Spinal cord (tissue), 10 donors: ENCODE measurements at places on chromosomes 11 and 22. TPM values are rescaled to one million over a fixed set of nuclear protein-coding genes. Genes with fewer than 3 reads are reported as not detected.

- DNase-seq: peak; percentile 67
- H3K4me3 ChIP-seq: no peak overlapping the region
- H3K27me3 ChIP-seq: no peaks in the 10 kb centered on the region
- no peak overlapping the region for H3K27ac ChIP-seq
- no peaks in the 10 kb centered on the region for H3K4me1 ChIP-seq
These were observed 295.9 kb upstream of the ANO5 start for GRCh38 chr11:21896746-21897602.

The ZNF214 gene
- total RNA-seq: 11.5 TPM

The CKAP5 gene
- total RNA-seq: 187 TPM

- H3K4me3 ChIP-seq: no peak overlapping the region
- no peak for DNase-seq
- H3K27me3 ChIP-seq: no peaks in the 10 kb centered on the region
- H3K4me1 ChIP-seq: no peaks in the 10 kb centered on the region
These were observed 2.7 kb upstream of the HBG2 start for GRCh38 chr11:5257296-5257695.

GRCh38 chr11:69587454-69588090, 53.4 kb upstream of the CCND1 start:
- H3K4me3 ChIP-seq: no peak overlapping the region
- no peaks in the 10 kb centered on the region for H3K27me3 ChIP-seq
- H3K36me3 ChIP-seq: no peaks in the 10 kb centered on the region
- H3K4me1 ChIP-seq: no peaks in the 10 kb centered on the region

GRCh38 chr11:87223816-87224215, 186.1 kb downstream of the TMEM135 start:
- H3K4me3 ChIP-seq: no peak overlapping the region
- H3K36me3 ChIP-seq: no peaks in the 10 kb centered on the region
- H3K4me1 ChIP-seq: no peaks in the 10 kb centered on the region
- H3K27ac ChIP-seq: no peak overlapping the region
- no peak for DNase-seq

DNA sequence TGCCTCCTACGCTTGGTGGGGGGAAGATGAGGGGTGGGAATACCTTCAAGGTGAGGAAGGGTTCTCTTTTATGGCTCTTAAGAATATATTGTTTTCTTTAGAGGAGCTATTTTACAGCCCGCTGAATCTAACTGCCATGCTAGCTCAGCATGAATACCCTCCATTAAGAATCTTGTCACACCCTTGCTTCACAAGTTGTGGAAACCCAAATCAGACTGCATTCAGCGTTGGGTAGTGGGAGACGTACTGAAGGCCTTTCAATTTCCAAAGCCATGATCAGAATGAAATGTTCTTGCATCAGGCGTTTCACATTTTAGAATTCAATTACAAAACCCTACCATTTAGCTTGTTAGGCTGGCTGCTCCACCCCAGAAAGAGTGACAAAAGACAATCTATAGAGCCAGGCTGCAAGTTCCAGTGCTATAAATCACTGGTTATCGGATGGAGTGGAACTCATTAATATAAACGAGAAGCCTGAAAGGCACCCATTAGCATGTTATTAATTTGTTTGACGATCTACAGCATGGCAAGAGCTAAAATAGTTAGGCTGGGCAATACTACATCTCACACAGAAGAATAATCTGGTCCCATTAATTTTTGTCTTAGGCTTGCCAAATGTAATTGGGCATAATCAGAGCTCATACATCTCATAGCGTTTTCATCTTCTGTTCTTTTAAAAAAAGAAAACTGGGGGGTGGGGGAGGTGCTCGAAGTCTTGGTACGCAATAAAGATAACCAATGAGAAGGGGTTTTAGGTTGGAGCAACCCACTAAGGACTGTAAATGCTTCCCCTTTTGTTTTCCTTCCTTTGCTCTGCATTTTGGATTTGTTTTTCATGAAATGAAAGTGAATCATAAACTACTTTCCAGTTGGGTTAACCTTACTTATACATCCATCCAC, 57.5 kb downstream of the ABTB2 start:
- peaks cover 9% of the 10 kb centered on the region for H3K4me1 ChIP-seq
- H3K27me3 ChIP-seq: no peaks in the 10 kb centered on the region
- no peak overlapping the region for H3K4me3 ChIP-seq
- peak overlapping the region; percentile 17 for H3K27ac ChIP-seq
- DNase-seq: no peak

DNA sequence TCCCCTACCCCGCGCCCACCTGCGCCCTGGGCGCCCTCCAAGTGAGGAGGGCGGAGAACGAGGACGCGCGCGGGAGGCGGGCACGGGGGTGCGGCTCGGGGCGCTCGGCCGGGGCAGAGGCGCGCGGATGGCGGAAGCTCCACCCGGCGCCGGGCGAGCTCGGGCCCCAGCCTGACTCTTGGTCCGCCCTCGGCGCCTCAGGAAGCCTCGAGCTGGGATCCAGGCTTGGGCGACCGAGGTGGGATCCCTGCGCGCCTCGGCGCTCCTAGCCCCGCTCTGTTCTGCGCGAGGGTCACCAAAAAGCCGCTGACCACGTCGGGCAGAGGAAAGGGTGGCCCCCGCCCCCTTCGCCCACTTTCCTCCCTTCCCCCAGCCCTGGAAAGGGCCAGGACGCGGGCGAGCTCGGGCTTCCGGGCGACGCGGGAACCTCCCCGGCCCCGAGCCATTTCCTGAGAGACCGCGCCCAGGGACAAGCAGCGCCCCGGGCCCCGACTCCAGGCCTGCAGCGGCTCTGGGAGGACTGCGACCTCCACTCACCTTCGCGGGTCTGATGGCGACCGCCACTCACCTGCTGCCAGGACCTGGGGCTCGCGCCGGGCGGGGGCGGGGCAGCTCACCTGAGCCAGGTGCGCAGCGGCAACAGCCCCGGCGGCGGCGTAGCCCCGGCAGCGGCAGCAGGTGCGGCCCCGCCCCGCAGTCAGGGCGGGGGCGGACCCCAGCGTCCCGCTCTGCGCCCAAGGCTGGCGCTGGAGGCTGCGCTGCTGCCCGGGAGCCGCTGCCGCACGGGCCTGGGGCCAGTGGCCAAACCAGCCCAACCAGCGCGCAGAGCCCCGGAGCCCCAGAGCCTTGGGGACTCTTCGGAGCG, 2.2 kb upstream of the SIGIRR start:
- no peaks in the 10 kb centered on the region for H3K36me3 ChIP-seq
- H3K4me3 ChIP-seq: peak overlapping the region; percentile 18
- H3K27ac ChIP-seq: no peak overlapping the region
- H3K27me3 ChIP-seq: peaks cover 51% of the 10 kb centered on the region
- peaks cover 16% of the 10 kb centered on the region for H3K4me1 ChIP-seq
- no peak for DNase-seq

The CELSR1 gene
- 5.6 TPM for total RNA-seq

DNA sequence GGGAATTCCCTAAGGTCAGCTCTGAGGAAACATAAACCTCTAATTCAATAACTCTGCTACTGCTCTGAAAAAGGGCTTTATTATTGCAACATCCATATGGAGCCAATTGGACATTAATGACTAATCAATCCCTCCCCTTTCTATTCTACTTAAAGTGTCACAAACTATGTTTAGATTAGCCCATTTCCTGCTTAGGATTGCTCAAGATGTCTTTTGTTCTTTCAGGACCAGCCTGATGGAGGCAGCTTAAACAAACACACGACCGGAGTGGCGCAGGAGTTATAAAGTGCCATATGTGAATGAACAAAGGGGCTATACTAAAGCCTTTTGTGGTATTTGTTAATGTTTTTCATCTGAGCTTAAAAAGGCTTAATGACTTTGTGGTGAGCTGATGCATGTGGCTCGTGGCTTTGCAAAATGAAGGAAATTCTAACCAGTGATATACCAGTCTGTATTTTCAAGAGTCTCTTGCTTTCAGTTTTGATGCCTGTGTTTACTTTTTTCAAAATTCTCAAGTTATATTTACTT, 354.4 kb downstream of the SOX6 start:
- H3K36me3 ChIP-seq: no peaks in the 10 kb centered on the region
- no peak overlapping the region for H3K4me3 ChIP-seq
- H3K27me3 ChIP-seq: no peaks in the 10 kb centered on the region
- H3K4me1 ChIP-seq: no peaks in the 10 kb centered on the region
- no peak overlapping the region for H3K27ac ChIP-seq

The TRAPPC4 gene
- total RNA-seq: 61.3 TPM

The CARD18 gene
- not detected for total RNA-seq

The BCO2 gene
- total RNA-seq: 16.2 TPM

- no peaks in the 10 kb centered on the region for H3K27me3 ChIP-seq
- peaks cover 34% of the 10 kb centered on the region for H3K4me1 ChIP-seq
- H3K27ac ChIP-seq: no peak overlapping the region
- no peak for DNase-seq
- no peak overlapping the region for H3K4me3 ChIP-seq
- peaks cover 69% of the 10 kb centered on the region for H3K36me3 ChIP-seq
These were observed 26.9 kb downstream of the TP53I11 start for GRCh38 chr11:44923806-44924205.

DNA sequence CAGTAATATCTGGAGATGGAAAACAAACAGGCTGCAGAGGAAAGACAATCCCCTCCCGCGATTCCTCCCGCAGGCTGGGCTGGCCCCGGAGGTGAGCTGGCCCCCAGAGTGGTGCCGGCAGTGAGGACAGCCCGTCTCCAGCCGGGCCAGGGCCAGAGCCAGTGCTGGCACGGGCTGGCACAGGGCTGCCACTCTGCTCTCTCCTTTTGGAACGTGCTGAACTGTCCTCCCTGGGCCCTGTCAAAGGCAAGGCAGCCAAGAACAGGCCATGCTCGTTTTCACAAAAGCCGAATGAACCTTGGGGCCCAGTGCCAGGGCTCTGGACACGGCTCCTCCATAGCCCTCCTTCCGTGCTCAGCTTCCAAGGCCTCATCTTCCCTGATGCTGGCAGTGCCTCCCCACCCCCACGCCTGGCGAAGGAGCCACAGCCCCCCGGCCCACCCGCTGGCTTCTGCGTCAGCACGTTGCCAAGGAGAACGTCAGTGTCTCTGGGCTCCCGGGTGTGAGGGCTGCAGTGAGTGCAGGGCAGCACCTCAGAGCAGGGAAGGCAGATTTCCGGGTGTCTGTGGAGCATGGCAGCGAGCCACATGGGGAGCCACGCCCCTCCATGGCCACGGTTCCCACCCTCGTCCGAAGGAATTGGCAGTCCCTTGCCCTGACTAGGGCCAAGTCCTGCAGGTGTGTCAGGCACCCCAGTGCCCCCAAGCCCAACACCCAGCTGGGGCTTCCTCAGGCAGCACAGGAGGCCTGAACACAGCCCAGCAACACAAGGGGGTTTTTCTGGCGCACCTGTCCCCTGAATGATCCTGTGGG, 28.6 kb downstream of the GNAZ start:
- no peak overlapping the region for H3K4me3 ChIP-seq
- peaks cover 90% of the 10 kb centered on the region for H3K36me3 ChIP-seq
- H3K27me3 ChIP-seq: no peaks in the 10 kb centered on the region

DNA sequence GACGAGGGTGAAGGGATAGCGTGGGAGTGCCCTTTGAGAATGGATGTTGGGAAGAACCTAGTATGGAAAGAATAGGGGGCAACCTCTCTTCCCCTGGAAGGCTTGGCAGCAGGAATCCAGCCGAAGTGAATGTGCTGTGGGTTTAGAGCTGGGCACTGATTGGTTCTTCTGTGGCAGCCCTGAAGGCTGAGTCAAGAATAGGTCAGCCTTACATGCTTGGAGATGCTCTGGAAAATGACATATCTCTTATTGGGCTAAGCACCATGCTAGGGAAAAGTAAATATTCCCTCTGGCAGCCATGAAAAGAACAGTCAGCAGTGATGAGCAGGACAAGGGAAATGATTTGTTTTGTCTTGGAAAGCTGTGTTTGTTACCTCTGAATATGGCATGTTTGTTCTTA, 149.5 kb downstream of the COMMD9 start:
- DNase-seq: no peak
- no peaks in the 10 kb centered on the region for H3K27me3 ChIP-seq
- H3K27ac ChIP-seq: no peak overlapping the region
- H3K36me3 ChIP-seq: no peaks in the 10 kb centered on the region

DNA sequence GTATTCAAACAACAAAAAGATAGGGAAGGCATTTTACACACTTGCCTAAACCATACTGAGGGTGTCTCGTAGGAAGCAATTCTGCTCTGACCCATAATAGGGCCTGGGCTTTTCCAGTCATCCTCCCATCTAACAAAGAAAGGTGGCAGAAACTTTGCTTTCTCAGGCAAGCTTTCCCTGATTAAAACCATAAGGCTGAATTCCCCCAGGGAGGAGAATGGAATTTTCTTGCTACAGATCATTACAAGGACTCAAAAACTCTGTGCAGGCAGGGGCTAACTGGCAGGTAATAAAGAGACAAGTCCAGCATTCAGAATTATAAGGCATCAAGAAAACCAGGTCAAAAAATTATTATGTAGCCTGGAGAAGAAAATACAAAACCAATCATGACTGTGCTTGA, 90.4 kb downstream of the RBFOX2 start:
- H3K27me3 ChIP-seq: no peaks in the 10 kb centered on the region
- H3K4me3 ChIP-seq: no peak overlapping the region
- peaks cover 3% of the 10 kb centered on the region for H3K4me1 ChIP-seq
- H3K27ac ChIP-seq: no peak overlapping the region
- H3K36me3 ChIP-seq: no peaks in the 10 kb centered on the region

- H3K36me3 ChIP-seq: no peaks in the 10 kb centered on the region
- no peaks in the 10 kb centered on the region for H3K27me3 ChIP-seq
- peak overlapping the region; percentile 46 for H3K4me3 ChIP-seq
These were observed 494.1 kb downstream of the DLG2 start for GRCh38 chr11:85132851-85133585.

GRCh38 chr11:116750070-116750718, 22.6 kb downstream of the BUD13 start:
- no peak overlapping the region for H3K4me3 ChIP-seq
- no peak for DNase-seq
- no peak overlapping the region for H3K27ac ChIP-seq
- no peaks in the 10 kb centered on the region for H3K27me3 ChIP-seq
- H3K4me1 ChIP-seq: no peaks in the 10 kb centered on the region

DNA sequence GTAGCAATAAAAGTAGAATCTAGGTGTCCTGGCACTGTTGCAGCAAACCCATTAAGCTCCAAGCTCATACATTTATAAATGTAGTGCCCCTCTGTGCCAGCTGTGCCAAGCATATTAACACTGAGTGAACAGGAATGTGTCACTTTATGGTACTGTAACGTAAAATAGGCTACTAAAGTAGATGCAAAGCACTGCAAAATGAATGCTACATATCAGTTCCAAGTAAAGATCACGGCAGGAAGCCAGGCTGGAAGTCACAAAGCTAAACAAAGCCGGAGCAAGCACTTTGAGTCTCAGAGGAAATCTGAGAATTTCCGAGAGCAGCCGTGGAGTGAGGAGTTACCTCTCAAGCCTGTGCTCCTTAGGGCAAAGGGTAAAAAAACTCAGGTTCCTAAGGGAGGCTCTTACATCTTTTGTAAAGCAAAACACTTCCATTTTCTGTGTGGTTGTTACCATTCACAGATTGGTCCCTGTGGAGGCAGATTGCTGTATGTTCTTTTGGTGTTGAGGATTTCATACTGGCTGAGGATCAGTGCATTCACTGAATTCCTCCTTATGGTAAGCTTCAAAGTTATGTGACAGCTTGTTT, 85.7 kb downstream of the WNT11 start:
- no peak overlapping the region for H3K27ac ChIP-seq
- H3K4me3 ChIP-seq: no peak overlapping the region
- H3K27me3 ChIP-seq: no peaks in the 10 kb centered on the region
- peaks cover 4% of the 10 kb centered on the region for H3K4me1 ChIP-seq

The ASCL3 gene
- total RNA-seq: not detected
